ENCODE measurements at places on chromosomes 12 and 14. TPM values are rescaled to one million over a fixed set of nuclear protein-coding genes. Genes with fewer than 3 reads are reported as not detected.

GRCh38 chr12:59803735-59804134 is 207.9 kb downstream of the SLC16A7 start:
- DNase-seq = no peak

- no peak for DNase-seq
Observed at GRCh38 chr14:104513641-104514046, 65.9 kb upstream of the C14orf180 start.

Gene HSP90AA1
- 438 TPM for total RNA-seq

Gene MMP19
- total RNA-seq = 3.1 TPM

Measured in right cardiac atrium (tissue), 5 donors.